Nephron progenitor cell (in vitro differentiated cells): ENCODE measurements at places on chromosomes 13 and 19.
A peak's percentile ranks its signal among the peaks of the same experiment; 100 is the strongest.

DNA sequence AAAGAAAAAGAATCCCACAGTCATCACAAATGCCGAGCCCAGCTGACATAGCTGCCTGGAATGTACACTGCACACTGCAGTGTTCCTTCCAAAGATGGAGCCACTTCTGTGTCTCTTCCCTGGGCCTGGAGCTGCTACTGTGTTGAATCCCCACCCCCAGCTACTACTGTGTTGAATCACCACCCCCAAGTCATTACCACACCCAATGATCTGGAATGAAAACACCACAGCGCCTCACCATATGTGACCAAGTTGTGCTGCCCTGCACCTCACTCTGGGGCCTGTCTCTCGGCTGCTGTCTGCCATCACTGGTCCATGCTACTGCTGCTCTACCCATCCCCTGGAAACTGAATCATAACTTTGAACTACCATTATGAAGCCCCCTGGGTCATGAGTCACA lies 861.2 kb downstream of the UQCRFS1 start:
- H3K36me3 ChIP-seq: no peaks in the 10 kb centered on the region
- H3K27ac ChIP-seq: no peak overlapping the region
- no peaks in the 10 kb centered on the region for H3K4me1 ChIP-seq
- H3K4me3 ChIP-seq: no peak overlapping the region
- H3K27me3 ChIP-seq: peaks cover 6% of the 10 kb centered on the region

DNA sequence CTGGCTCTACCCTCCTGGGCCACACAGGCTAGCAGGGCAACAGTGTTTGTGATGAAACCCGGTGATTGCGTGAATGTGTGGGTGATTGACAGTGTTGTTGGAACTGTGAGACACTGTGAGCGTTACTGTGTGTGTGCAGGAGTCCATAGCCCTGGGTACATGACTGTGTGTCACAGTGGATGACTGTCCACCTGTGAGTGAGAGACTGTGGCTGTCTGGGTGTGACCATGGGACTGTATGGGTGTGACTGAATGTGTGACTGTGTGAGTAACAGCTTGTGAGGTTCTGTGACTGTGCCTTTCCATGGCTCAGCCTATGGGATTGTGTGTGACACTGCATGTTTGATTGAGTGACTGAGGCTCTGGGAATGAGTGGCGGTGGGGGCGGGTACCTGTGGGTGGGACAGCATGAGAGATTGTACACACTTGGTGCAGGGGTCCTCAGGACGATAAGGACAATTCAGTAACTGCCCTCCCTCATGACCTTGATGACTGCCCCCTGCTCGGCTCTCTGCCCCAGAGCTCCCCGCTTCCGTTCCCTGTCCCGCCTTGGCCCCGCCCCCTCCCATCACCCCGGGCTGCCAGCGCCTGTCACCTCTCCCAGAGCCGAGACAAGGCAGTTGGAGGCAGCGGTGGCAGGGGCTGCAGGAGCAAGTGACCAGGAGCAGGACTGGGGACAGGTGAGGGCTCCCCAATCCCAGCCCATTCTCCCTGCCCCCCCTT lies at the start of gene GIPR:
Gene GIPR, plus strand, starts transcription at position 602 of the 722 bp plus-strand sequence. CDS start 1,300 bp downstream, outside the sequence.
- H3K4me1 ChIP-seq: peaks cover 41% of the 10 kb centered on the region
- DNase-seq: peak; percentile 77
- H3K4me3 ChIP-seq: peak within 1 kb of the TSS; percentile 80
- H3K27ac ChIP-seq: no peak within 1 kb of the TSS
- peaks cover 62% of the 10 kb centered on the region for H3K27me3 ChIP-seq

- no peaks in the 10 kb centered on the region for H3K27me3 ChIP-seq
- no peak overlapping the region for H3K4me3 ChIP-seq
- H3K4me1 ChIP-seq: peaks cover 84% of the 10 kb centered on the region
These were observed 15.7 kb downstream of the RANBP3 start for GRCh38 chr19:5961969-5962945.

- no peak overlapping the region for H3K4me3 ChIP-seq
- peaks cover 23% of the 10 kb centered on the region for H3K27me3 ChIP-seq
- H3K4me1 ChIP-seq: peaks cover 21% of the 10 kb centered on the region
- DNase-seq: peak; percentile 93
- H3K36me3 ChIP-seq: peaks cover 41% of the 10 kb centered on the region
- no peak overlapping the region for H3K27ac ChIP-seq
These were observed 3.7 kb upstream of the SPIB start for GRCh38 chr19:50414864-50415660.

DNA sequence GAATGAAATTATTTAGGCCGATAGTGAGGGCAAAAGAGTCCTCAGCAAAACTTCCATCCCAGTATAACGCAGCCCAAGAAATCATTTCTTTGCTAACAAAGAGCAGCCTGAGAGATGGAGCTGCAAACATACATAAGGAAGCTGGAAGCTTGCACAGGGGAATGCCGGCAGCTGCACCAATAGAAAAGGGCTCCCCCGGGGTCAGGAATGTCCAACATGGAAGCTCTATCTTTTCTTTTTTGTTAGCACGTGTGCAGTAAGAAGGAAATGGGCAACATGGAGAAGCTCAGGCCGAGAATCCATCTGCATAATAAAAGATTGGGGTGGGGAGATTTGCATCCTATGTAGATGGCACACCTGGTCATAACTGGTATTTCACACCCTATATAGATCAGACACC lies 1363.5 kb upstream of the PCDH20 start:
- no peaks in the 10 kb centered on the region for H3K36me3 ChIP-seq
- no peaks in the 10 kb centered on the region for H3K4me1 ChIP-seq
- H3K27ac ChIP-seq: no peak overlapping the region
- no peak overlapping the region for H3K4me3 ChIP-seq

DNA sequence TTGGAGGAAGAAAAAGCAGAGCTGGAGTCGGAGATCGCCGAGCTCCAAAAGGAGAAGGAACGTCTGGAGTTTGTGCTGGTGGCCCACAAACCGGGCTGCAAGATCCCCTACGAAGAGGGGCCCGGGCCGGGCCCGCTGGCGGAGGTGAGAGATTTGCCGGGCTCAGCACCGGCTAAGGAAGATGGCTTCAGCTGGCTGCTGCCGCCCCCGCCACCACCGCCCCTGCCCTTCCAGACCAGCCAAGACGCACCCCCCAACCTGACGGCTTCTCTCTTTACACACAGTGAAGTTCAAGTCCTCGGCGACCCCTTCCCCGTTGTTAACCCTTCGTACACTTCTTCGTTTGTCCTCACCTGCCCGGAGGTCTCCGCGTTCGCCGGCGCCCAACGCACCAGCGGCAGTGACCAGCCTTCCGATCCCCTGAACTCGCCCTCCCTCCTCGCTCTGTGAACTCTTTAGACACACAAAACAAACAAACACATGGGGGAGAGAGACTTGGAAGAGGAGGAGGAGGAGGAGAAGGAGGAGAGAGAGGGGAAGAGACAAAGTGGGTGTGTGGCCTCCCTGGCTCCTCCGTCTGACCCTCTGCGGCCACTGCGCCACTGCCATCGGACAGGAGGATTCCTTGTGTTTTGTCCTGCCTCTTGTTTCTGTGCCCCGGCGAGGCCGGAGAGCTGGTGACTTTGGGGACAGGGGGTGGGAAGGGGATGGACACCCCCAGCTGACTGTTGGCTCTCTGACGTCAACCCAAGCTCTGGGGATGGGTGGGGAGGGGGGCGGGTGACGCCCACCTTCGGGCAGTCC lies 5.0 kb downstream of the FOSB start:
- peak overlapping the region; percentile 88 for H3K4me3 ChIP-seq
- H3K4me1 ChIP-seq: peaks cover 67% of the 10 kb centered on the region
- peak; percentile 50 for DNase-seq
- peaks cover 94% of the 10 kb centered on the region for H3K27me3 ChIP-seq

- H3K4me3 ChIP-seq: no peak overlapping the region
- H3K36me3 ChIP-seq: no peaks in the 10 kb centered on the region
- peaks cover 37% of the 10 kb centered on the region for H3K4me1 ChIP-seq
- H3K27me3 ChIP-seq: peaks cover 7% of the 10 kb centered on the region
These were observed 9.4 kb downstream of the RSPH6A start for GRCh38 chr19:45805719-45806118.

DNA sequence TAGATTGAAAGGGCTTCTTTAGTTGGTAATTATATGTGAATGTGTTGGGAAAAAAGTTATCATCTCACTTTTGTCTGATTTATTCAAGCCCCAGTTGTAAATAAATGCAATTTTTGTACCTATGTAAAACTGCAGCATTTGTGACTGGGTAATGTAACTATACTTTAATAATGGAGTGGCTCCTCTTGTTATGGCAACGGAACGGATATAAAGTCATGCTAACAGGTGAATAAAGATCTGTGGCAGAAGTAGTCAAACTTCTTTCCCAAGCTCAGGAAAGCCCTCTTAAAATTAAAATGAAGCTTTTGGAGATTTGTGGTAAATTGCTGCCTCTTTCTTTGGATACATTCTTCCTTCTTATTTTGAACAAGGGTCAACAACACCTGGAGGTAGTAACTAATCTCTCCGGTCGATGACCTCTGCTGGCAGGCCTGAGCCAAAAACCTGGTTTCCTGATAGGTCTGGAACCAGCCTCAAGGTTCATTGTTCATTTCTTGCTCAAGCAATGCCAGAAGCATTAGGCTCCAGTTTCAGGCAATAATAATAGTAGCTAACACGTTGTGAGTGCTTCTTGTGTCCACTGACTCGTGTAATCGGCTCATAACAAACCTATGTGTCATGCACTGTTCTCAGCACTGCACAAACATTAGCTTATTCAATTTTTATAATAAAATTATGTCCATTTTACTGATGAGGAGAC lies 313.4 kb upstream of the DACH1 start:
- no peaks in the 10 kb centered on the region for H3K4me1 ChIP-seq
- no peaks in the 10 kb centered on the region for H3K36me3 ChIP-seq
- DNase-seq: no peak
- H3K4me3 ChIP-seq: no peak overlapping the region

GRCh38 chr13:94058821-94059360 lies 420.6 kb downstream of the DCT start:
- no peak overlapping the region for H3K4me3 ChIP-seq
- H3K4me1 ChIP-seq: peaks cover 31% of the 10 kb centered on the region
- H3K27ac ChIP-seq: no peak overlapping the region
- no peak for DNase-seq
- no peaks in the 10 kb centered on the region for H3K27me3 ChIP-seq
